ENCODE measurements at places on chromosomes 13 and 19.

DNA sequence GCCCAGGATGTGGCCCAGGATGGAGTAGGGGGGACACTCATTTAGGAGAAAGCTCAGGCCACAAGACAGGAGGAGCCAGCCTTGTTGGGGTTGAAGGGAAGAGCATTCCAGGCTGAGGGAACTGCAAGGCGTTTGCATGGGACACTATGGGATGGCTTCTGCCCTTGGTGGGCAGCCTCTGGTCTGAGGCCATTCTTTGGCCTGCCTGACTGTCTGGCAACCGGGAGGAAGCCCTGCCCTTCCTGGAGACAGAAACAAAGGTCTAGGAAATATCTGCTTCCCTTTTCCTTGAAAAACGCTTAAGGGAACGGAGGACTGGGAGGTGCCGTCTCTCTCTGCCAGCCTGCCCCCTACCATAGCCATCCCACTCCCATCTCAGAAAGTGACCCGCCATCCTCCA is 2.8 kb upstream of the ICAM1 start:
- H3K4me1 ChIP-seq = peaks cover 20% of the 10 kb centered on the region
- H3K4me3 ChIP-seq = no peak overlapping the region
- H3K36me3 ChIP-seq = no peaks in the 10 kb centered on the region
- H3K27me3 ChIP-seq = peaks cover 47% of the 10 kb centered on the region

- DNase-seq = no peak
- peaks cover 17% of the 10 kb centered on the region for H3K36me3 ChIP-seq
- H3K27ac ChIP-seq = no peak overlapping the region
- H3K4me3 ChIP-seq = no peak overlapping the region
- H3K27me3 ChIP-seq = no peaks in the 10 kb centered on the region
Measured at GRCh38 chr13:106490569-106491321, 44.7 kb downstream of the EFNB2 start.

GRCh38 chr13:108120302-108120701 is 95.0 kb downstream of the LIG4 start:
- DNase-seq = peak; percentile 29
- no peak overlapping the region for H3K27ac ChIP-seq
- peak overlapping the region; percentile 33 for H3K4me3 ChIP-seq
- H3K36me3 ChIP-seq = no peaks in the 10 kb centered on the region
- H3K4me1 ChIP-seq = no peaks in the 10 kb centered on the region
- H3K27me3 ChIP-seq = no peaks in the 10 kb centered on the region

DNA sequence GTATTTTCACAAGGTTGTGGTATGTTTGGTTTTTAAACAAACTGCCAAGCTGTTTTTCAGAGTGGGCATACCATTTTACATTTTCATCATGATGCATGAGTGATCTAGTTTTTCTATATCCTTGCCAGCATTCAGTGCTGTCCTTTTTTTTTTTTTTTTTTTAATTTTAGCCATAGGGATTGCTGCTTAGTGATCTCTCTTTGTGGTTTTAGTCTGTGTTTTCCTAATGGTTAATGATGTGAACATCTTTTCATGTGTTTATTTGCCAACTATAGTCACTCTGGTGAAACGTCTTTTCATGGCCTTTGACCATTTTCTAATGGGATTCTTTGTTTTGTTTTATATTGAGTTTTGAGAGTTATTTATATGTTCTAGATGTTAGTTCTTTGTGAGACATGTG is 59.7 kb downstream of the SHISA2 start:
- no peaks in the 10 kb centered on the region for H3K4me1 ChIP-seq
- H3K27ac ChIP-seq = no peak overlapping the region
- H3K36me3 ChIP-seq = no peaks in the 10 kb centered on the region
- DNase-seq = no peak
- H3K27me3 ChIP-seq = no peaks in the 10 kb centered on the region

GRCh38 chr13:102694937-102695336 is at the start of gene METTL21C:
METTL21C (minus strand) TSS chr13:102695044; CDS start chr13:102694498, 546 bp downstream.
- no peak within 1 kb of the TSS for H3K4me3 ChIP-seq
- DNase-seq = no peak
- no peaks in the 10 kb centered on the region for H3K4me1 ChIP-seq
- H3K36me3 ChIP-seq = no peaks in the 10 kb centered on the region

DNA sequence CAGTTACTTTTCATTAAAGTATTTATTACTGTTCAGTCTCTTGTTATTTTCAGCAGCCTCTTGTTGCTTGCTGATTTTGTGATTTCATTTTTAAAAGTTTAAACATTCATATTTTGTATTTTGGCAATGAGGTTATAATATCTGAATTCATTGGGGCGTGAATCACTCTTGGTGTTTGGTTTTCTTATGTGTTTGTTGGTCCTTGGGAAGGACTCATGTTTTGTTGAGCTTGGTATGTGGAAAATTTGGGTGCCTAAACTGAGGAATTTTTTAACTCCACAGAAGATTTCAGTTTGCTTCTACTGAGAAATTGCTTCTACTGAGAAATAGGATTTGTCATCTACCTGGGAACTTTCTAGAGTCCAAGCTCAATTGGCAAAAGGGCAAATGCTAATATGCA is 38.2 kb downstream of the PDS5B start:
- H3K27ac ChIP-seq = no peak overlapping the region
- H3K36me3 ChIP-seq = no peaks in the 10 kb centered on the region
- H3K4me1 ChIP-seq = no peaks in the 10 kb centered on the region
- H3K27me3 ChIP-seq = no peaks in the 10 kb centered on the region

DNA sequence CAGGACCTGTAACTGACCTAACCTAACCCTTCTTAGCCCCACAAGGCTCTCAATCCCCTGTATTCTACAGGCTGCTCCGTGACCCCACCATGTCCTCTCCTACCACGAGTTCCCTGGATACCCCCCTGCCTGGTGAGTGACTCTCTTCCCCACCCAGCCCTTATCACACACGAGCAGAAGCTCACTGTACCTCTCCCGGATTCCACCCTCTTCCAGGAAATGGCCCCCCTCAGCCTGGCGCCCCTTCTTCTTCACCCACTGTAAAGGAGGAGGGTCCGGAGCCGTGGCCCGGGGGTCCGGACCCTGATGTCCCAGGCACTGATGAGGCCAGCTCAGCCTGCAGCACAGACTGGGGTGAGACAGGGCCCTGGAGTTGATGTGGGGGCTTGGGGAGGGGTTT is 1.3 kb downstream of the NR1H2 start:
- H3K36me3 ChIP-seq = peaks cover 53% of the 10 kb centered on the region

DNA sequence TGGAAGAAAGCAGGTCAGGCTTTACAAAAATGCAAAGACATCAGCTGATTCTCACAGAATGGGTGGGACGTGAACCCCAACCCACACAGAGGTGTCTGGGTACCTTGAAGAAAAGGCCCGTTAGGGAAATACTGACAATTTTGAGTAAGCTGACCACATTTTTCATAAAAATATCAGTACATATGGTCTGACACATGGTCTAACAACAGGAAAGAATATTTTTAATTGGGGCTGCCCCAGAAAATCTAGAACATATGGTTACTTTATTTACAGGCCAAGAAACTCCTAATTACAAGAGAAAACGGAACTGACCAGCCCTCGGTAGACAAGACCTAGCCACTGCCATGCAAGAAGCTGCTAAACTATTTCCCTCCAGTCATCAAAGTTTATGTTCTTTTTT is 48.7 kb upstream of the ITM2B start:
- DNase-seq = no peak
- H3K4me1 ChIP-seq = no peaks in the 10 kb centered on the region
- no peaks in the 10 kb centered on the region for H3K36me3 ChIP-seq
- H3K27ac ChIP-seq = no peak overlapping the region

DNA sequence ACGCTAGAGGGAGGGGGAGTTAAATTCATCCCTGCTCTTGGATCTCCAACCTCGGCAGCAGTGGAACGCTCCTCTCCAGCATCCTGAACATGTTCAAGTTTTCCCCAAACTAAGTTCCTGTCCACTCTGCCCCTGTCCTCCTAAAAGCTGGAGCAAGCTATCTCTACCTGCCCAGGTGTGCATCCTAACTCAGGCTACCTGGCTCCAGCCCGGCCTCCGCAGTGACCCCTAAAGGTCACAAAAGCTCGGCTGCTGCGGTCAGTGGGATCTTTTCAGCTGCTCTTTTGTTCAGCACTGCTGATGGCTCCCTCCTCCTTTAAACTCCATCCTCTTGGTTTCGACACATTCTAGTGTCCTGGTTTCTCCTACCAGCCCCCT is 1.4 kb downstream of the DCUN1D2 start:
- H3K27me3 ChIP-seq = no peaks in the 10 kb centered on the region
- peaks cover 2% of the 10 kb centered on the region for H3K36me3 ChIP-seq
- DNase-seq = no peak
- H3K27ac ChIP-seq = no peak overlapping the region
- peaks cover 23% of the 10 kb centered on the region for H3K4me1 ChIP-seq
- peak overlapping the region; percentile 65 for H3K4me3 ChIP-seq

GRCh38 chr13:36069881-36070366 is 61.3 kb downstream of the DCLK1 start:
- no peaks in the 10 kb centered on the region for H3K36me3 ChIP-seq
- H3K27me3 ChIP-seq = no peaks in the 10 kb centered on the region
- no peaks in the 10 kb centered on the region for H3K4me1 ChIP-seq
- no peak overlapping the region for H3K4me3 ChIP-seq
- no peak for DNase-seq
- no peak overlapping the region for H3K27ac ChIP-seq

DNA sequence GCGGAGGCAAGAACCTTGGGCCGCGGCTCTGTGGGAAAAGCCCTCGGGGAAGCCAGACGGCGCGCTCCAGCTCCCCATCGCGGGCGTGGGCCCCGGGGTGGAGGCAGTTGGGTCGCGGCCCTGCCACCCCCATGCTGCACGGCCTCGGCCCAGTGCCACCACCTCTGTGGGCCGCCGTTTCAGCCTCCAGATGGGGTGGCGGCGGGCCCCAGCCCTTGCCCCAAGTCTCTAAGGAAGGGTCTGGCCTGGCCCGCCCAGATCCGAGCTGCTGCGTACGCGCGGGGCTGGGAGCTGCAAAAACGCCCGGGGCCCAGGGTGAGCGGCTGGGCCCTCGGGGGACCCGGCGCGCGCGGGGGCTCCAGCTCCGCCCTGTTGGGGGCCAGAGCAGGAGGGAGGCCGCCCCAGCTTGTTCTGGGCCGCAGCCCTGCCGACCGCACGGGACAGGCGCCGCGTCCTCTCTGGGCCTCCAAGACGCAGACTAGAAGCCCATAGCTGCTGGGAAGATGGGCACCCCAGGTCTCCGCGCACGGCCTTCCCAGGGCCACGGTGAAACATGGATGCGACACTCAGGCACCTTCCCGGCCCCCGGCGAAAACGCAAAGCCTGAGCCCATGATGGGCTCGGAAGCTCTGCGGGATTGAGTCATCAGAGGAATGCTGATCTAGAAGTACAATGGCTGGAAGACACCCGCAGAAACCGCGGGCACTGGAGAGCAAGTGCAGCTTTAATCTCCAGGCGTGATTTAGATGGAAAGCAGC is 110.1 kb downstream of the KCTD15 start:
- DNase-seq = no peak
- H3K4me3 ChIP-seq = no peak overlapping the region
- peaks cover 22% of the 10 kb centered on the region for H3K4me1 ChIP-seq
- no peak overlapping the region for H3K27ac ChIP-seq
- H3K36me3 ChIP-seq = no peaks in the 10 kb centered on the region

- DNase-seq = no peak
- no peaks in the 10 kb centered on the region for H3K36me3 ChIP-seq
- H3K4me3 ChIP-seq = no peak overlapping the region
- H3K4me1 ChIP-seq = peaks cover 3% of the 10 kb centered on the region
- no peaks in the 10 kb centered on the region for H3K27me3 ChIP-seq
Measured at GRCh38 chr13:73740666-73741065, 393.5 kb downstream of the KLF12 start.

DNA sequence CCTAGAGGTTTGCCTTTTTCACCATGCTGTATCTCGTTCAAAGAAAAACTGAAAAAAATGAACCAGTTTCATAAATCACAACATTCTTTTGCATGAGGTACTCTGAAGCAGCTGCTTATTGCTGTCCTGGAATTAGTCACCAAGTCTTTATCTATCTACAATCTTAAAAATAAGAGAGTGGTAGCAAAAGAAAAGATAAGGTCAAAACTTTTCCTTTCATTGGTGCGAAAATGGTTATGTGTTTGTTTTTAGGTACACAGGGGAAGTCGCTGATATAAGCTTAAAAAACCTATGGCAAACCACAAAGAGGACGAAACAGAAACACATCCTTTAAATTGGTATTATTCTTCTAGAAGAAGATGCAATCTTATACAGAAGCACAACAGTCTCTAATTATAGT is 20.7 kb downstream of the OBI1 start:
- no peaks in the 10 kb centered on the region for H3K27me3 ChIP-seq
- H3K4me3 ChIP-seq = no peak overlapping the region
- H3K27ac ChIP-seq = no peak overlapping the region
- DNase-seq = no peak

- no peaks in the 10 kb centered on the region for H3K27me3 ChIP-seq
- H3K4me1 ChIP-seq = peaks cover 11% of the 10 kb centered on the region
- H3K36me3 ChIP-seq = peaks cover 3% of the 10 kb centered on the region
- peak overlapping the region; percentile 81 for H3K4me3 ChIP-seq
Measured at GRCh38 chr13:52454459-52454819, 839 bp upstream of the CKAP2 start.

DNA sequence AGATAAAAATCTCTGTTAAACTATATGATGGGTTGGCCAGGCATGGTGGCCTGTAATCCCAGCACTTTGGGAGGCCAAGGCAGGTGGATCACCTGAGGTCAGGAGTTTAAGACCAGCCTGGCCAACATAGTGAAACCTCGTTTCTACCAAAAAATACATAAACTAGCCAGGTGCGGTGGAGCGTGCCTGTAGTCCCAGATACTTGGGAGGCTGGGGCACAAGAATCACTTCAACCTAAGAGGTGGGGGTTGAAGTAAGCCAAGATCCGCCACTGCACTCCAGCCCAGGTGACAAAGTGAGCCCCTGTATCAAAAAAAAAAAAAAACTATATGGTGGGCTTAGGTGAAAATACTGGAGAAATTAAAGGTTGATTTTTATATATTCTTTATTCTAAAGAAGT is 11.3 kb downstream of the TBC1D4 start:
- H3K27ac ChIP-seq = no peak overlapping the region
- H3K4me1 ChIP-seq = no peaks in the 10 kb centered on the region
- no peaks in the 10 kb centered on the region for H3K36me3 ChIP-seq
- H3K27me3 ChIP-seq = no peaks in the 10 kb centered on the region
- no peak overlapping the region for H3K4me3 ChIP-seq

DNA sequence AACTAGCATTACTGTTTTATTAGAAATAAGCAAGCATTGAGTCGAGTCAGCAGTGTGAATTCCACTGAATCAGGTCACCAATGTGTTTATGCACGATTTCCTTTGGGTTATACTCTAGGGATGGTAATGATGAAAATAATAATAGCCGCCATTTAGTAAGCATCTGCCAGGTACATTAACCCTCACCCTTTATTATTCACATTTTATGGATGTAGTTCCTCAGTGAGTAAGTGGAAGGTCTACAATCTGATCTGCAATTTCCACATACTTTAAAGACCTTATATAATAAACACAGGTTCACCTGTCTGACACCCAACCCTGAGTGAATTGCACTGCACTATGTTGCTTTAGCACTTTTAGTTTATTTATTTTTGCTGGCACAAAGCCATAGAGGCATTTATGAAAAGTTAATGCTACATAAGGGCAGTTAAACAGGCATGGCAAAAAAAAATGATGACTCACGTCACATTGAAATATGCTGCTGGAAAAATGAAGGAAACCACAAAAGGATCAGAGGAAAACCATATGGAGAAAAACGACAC is 122.4 kb downstream of the TRPC4 start:
- DNase-seq = no peak
- H3K36me3 ChIP-seq = no peaks in the 10 kb centered on the region
- H3K4me3 ChIP-seq = no peak overlapping the region
- H3K4me1 ChIP-seq = no peaks in the 10 kb centered on the region
- H3K27me3 ChIP-seq = no peaks in the 10 kb centered on the region
- no peak overlapping the region for H3K27ac ChIP-seq
